ENCODE measurements at places on chromosomes 4 and X. TPM values are rescaled to one million over a fixed set of nuclear protein-coding genes. Genes with fewer than 3 reads are reported as not detected.

Gene SYTL4
- polyA plus RNA-seq: 24.5 TPM

Gene FAM47A
- not detected for polyA plus RNA-seq

Gene RTL9
- polyA plus RNA-seq: 0.22 TPM

Gene MAGEB2
- not detected for polyA plus RNA-seq

Gene CFI
- polyA plus RNA-seq: 105 TPM

Gene ADH4
- polyA plus RNA-seq: 0.71 TPM

Gene OTC
- polyA plus RNA-seq: not detected

Gene KIF4A
- 26.0 TPM for polyA plus RNA-seq

Gene HTN3
- polyA plus RNA-seq: not detected

Gene TRIML1
- polyA plus RNA-seq: not detected

Gene QRFPR
- polyA plus RNA-seq: 1.5 TPM

Gene MAP7D3
- polyA plus RNA-seq: 19.3 TPM

Gene GPR50
- 0.10 TPM for polyA plus RNA-seq

Gene ERCC6L
- polyA plus RNA-seq: 6.9 TPM

Gene LUZP4
- not detected for polyA plus RNA-seq

Gene HHIP
- polyA plus RNA-seq: 3.0 TPM

Gene TASL
- polyA plus RNA-seq: 0.47 TPM

Gene SLC34A2
- 27.6 TPM for polyA plus RNA-seq

Gene IRAK1
- polyA plus RNA-seq: 54.3 TPM
